COR-L47 (cell line): ENCODE measurements at places on chromosomes 1 and 21.

- no peak for DNase-seq
These were observed 13.3 kb upstream of the PDC start for GRCh38 chr1:186474208-186474607.

- no peak for DNase-seq
These were observed 333.5 kb downstream of the SIPA1L2 start for GRCh38 chr1:232296461-232296860.

GRCh38 chr1:246750752-246751151, 26.5 kb downstream of the SCCPDH start:
- DNase-seq = no peak

DNA sequence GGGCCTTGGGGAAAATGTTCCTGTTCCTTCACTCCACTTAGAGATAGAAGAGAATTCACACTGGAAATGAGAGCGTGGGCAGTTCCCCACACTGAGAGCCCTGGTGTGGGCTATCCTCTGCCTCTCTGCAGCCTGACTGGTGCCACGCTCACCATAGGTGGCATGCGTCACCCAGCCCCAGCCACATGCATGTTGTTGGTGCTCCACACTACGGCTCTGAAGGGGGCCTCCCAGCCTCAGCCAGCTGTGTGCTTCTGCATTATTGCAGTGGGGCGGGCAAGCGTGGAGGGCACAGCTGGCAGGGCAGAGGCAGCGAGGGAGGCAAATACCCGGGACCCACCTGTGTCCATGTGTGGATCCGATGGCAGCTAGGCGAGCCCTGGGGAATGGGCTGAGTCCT, 14.7 kb upstream of the RASSF5 start:
- DNase-seq = no peak

DNA sequence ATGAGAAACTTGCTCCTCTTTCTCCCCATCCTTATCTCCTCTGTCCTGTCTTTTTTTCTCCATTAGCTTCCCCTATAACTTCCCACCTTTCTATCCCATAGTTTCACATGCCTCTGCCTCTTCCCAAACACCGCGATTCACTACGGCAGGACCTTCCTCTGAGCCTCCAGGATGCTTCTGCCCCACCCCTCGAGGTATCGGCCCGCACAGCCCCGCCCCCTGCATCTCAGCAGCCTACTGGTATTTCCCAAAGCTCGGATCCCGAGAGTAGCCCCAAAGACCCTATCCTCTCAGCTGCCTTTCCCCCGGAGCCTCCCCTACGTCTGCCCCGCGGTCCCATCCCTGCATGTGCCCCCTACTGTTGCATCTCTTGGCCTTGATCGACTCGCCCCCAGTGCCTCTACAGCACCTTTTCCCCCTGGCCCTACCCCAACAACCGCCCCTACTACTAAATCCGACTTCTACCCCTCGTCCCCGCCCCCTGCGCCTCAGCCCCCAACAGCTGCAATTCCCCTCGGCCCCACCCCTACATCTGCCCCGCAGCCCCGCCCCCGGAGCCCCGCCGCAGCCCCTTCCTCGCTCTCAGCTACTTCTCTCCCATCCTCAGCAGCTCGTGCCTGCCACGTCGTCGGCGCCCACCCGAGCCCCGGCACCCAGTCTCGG, 512 bp downstream of the PIAS3 start:
- peak; percentile 46 for DNase-seq

DNA sequence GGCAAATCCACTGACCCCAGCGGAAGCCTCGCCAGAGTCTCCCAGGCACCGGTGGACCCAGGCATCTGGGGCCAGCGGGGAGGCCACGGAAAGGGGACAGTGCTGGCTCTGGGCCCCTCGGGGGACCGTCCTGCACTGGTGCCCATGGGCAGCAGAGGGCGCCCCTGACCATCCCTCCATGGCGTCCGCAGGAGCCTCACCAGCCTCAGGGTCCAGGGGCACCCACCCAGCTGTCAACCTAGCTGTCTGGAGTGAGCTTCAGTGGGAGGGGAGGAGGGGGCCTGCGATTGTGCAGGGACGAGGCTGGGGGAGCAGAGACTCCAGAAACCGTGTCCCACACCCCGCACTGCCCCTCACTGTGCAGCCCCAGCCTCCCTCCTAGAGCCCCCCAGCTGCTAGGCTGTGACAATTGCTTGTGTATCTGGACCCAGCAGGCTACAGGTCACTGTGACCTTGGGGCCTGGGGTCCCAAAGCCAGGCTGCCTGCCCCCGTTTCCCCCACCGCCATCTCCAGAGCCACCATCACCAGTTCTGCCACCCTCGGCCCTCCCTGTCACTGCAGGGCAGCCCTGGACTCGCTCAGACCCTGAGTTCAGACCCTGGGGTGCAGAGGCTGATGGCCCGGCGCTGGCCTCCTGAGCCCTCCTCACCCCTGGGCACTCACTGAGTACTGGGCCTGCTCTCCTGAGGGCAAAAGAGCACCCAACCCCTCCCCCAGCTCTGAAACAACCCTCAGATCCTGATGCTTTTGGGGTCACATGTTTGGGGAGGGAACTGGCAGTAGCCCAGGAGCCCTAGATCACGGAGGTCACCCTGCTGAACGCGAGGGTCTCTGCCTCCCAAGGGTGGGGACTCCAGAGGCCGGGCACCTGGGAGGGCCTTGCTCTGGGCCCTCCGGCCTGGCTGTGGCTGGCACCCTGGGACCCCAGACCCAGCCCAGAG, 10.6 kb upstream of the COL6A1 start:
- DNase-seq = peak; percentile 39

DNA sequence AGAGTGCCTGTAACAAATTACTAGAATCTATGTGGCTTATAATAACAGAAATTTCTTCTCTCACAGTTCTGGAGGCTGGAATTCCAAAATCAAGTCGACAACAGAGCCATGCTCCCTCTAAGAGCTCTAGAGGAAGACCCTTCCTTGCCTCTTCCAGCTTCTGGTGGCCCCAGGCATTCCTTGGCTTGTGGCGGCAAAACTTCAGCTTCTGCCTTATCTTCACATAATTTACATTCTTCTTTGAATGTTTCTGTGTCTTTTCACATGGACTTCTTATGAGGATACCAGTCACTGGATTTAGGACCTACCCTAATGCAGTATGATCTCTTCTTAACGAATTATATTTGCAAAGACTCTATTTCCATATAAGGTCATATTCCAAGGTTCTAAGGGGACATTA, 324.4 kb downstream of the PCP4 start:
- DNase-seq = no peak

DNA sequence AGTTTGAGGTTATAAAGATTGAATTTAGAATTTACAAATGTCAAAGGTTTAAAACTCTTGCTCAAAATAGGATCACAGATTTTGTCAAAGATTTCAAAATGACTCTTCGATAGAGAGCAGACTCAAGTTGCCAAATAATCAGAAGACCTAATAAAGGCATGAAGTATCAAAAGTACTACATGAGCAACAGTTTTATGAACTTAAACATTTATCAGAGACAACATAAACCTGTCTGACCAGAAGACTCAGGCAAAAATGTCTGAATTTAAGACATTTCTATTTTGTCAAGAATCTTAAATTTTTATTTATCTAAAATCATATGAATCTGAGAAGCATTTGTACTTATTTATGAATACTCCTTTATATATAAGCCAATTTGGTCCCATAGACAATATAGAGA, 330.9 kb downstream of the PTPRU start:
- no peak for DNase-seq

DNA sequence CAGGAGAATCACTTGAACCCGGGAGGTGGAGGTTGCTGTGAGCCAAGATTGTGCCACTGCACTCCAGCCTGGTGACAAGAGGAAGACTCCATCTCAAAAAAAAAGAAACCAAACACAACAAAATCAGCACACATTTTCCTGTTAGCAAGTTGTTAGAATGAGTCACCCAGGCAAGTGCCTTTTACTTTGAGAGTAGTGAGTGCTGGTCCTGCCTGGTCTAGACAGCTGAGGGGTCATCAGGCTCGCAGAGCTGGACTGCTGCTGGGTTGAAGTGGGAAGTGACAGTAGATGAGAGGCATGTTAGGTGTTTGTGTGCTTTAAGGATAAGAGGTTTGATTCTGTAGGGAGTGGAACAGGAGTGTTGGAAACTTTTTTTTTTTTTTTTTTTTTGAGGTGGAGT, 31.9 kb downstream of the GNPAT start:
- no peak for DNase-seq

- no peak for DNase-seq
These were observed 612 bp downstream of the PSMA5 start for GRCh38 chr1:109425391-109426280.

GRCh38 chr1:24052220-24052619, 59.7 kb downstream of the MYOM3 start:
- DNase-seq = no peak

DNA sequence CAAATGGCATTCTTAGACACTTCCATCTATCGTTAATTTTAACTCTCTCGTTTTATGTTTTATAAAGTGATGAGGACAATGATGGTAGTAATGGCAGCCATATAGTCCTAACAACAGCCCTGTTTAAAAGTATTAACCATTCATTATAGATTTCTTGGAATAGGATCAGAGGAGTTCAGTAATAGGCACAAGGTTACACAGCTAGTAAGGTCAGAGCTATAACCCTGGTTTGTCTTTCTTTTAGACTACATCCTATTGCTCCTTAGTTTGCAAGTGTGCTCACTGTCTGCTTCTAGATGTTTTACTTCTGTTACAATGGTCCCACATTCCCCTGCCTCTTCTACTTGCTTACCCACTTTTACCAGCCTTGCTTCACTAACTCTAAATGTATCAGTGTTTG, 50.9 kb downstream of the TLCD4 start:
- no peak for DNase-seq

DNA sequence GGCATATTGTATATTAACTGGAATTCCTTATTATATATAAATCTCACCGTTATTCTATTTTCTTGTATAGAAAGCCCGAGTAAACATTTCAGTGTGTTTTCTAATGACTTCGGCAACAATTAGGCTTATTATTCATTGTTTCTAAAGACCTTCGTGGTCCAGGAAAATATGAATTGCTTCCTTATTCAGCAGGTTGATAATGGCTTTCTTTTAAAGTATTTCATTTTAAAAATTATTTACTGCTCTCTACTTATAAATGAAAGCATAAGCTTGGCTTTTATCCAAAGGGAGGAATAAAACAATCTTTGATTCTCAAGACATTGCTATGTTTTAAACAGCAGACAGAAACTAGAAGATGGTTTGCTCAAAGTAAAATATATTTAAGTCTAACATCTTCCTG, 198.4 kb upstream of the RGS18 start:
- no peak for DNase-seq

DNA sequence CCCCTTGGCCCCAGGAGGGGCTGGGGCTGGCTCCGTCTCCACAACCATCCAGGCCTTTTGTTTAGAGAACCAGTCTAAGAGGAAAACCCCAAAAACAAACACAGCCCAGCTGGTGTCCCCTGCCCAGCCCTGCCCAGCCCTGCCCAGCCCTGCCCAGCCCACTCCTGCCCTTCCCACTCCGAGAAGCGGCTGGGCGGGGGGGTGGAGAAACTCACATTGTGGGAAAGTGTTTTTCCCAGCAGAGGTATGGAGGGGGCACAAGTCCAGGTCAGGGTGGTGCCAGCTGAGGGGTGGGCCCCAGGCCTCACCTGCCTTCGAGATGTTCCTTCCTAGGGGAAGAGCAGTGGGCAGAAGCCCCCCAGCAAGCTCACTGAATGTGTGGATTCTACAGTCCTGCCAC, 10.0 kb upstream of the FAM131C start:
- peak; percentile 53 for DNase-seq

DNA sequence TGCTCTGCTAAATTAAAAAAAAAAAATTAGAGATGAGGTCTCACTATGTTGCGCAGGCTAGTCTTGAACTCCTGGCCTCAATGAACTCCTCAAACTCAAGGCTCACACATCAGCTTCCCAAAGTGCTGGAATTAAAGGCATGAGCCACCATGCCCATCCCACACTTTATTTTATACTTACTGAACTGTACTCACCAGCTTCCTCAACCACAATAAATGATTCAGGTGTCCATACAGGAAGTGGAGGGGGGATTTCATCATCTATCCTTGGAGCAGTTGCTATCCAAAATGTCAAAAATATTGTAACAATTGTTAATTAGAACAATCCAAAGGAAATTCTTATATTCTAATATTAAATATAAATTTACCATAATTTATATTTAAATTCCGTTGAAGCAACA, 22.4 kb upstream of the RSBN1 start:
- DNase-seq = no peak

DNA sequence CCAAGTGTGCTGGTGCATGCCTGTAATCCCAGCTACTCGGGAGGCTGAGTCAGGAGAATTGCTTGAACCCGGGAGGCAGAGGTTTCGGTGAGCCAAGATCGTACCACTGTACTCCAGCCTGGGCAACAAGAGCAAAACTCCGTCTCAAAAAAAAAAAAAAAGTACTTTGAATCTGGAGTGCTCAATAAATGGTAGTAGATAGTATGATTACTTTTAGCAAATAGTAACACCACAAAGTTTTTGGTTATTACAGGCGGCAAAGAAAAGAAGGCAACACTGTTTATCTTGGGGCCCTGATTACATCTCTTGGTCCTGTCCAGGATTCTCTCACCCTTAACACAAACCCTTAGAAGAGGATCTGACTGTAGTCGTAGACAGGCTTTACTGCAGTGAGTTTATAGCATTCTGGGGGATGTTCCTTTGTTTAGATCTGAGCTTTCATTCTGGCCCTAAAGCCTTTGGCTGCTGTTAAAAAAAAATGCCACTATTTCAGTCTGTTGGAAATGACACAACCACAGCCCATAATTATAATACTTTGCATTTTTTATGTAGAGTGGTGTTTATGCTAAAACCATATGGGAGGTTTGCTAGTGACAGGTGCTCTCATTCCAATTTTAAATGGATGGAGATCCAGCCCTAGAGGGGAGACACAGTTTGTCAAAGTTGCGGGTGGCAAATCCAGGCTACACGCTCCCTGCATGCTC, 79.7 kb upstream of the SLC2A1 start:
- DNase-seq = no peak

DNA sequence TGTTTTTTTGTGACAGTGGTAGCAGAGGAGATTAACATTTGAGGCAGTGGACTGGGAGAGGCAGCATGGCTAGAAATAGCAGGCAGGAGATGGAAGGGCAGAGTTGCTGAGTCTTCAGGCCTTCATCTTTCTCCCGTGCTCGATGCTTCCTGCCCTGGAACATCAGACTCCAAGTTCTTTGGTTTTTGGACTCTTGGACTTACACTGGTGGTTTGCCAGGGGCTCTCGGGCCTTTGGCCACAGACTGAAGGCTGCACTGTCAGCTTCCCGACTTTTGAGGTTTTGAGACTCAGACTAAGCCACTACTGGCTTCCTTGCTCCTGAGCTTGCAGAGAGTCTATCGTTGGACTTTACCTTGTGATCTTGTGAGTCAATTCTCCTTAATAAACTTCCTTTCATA, 24.2 kb upstream of the LEFTY2 start:
- DNase-seq = no peak

- DNase-seq = peak; percentile 65
These were observed at the start of gene RAB13 for GRCh38 chr1:153985941-153986761. Gene RAB13 (minus strand): TSS chr1:153986339. CDS start chr1:153986236, 103 bp downstream.

DNA sequence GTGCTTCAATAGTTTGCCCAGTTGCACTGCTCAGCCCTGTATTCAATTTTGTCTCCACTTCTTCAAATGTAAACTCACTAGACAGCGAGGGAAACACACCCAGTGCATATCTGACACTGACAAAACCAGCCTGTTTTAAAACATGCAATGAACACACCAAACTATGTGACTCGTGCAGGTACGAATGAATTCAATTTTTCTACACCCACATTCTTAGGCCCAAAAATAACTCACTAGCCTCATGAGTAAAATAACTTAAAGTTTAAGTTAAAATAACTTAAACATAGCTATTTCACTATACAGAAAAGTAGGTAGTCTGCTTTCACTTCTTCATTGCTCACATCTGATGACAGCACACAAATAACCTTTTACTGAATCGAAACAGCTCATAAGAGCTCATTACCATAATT, 21.1 kb downstream of the TTC13 start:
- no peak for DNase-seq

GRCh38 chr1:89659322-89660081, 26.6 kb downstream of the LRRC8C start:
- no peak for DNase-seq

- DNase-seq = no peak
These were observed 297.6 kb downstream of the HHAT start for GRCh38 chr1:210626341-210626740.
